NCI-H2171 (cell line): ENCODE measurements at places on chromosomes 5 and 9.
A peak's percentile ranks its signal among the peaks of the same experiment; 100 is the strongest.

DNA sequence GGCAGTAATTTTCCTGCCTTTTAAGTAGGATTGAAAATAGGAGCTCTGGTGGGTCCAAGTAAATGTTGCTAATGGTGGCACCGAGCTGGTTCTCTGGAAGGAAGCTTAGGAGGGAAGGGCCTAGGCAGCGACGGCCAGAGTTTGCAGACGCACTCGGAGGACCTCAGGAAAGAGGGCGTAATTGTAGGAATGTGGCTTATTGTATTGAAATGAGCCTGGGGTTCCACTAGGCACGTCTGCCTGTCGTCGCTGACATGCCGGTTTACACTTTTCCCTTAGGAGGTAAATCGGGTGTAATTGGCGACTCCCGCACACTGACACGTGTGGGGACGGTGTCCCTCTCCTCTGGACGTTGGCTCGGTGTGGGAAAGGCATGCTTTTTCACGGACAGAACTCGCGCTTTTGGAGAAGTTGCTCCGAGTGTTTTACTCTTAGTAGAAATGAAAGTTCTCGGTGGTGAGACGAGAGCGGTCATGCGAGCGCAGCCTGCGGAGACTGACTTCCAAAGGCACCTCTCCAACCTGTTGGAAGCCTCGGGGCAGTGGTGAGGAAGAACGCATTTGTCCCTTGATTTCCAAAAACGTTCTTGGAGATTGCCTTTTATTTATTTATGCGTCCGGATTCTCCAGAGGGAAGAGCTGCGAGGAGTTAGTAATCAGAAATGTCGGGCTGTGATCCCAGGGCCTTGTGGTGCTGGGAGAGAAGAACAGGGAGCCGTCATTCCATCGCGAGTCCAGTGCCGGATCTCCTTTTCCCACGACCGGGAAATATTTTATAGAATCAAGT, 1.3 kb downstream of the NR4A3 start:
- peak; percentile 38 for DNase-seq

GRCh38 chr9:103755986-103756385, 338.1 kb upstream of the SMC2 start:
- no peak for DNase-seq

GRCh38 chr9:68847765-68848164, 142.7 kb downstream of the PIP5K1B start:
- DNase-seq = no peak

- no peak for DNase-seq
These were observed 66.8 kb downstream of the LIX1 start for GRCh38 chr5:97075649-97076048.
